ENCODE measurements at places on chromosomes 13 and 19.

- peak; percentile 63 for DNase-seq
Measured at GRCh38 chr19:29680447-29680846, 15.2 kb downstream of the PLEKHF1 start.

GRCh38 chr13:100280681-100281080, 191.8 kb downstream of the PCCA start:
- no peak for DNase-seq

DNA sequence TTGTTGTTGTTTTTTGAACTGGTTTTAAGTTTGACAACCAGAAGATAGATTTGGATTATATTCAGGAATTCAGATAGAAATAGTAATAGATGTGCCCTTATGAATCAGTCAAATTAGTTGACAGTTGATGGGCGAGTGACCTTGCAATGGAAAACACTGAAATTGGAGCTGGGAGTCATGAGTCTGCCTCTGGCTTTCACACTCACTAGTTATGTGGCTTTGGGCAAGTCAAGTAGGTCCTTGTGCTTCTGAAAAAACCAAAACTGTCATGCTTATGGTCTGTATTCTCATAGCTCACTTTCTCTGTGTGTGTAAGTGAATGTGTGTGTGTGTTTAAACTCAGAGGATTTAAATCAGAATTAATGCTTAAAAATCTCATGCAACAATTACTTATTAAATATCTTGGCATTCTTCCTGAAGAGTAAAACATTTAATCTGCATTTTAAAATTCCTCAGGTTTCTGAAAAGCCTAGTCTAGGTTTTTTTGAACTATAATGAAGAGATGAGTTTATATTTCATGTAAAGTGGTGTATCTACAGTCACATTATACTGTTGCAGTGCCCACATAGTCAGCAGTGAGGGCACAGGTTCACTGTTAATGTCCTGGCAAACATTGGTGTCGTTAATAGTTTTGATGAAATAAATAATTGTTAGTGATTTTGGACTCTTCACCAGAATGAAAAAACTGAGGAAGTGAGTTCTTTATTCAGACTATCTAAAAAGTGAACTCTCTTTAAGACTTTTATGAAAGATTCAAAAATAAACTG, 32.5 kb downstream of the UCHL3 start:
- no peak for DNase-seq

DNA sequence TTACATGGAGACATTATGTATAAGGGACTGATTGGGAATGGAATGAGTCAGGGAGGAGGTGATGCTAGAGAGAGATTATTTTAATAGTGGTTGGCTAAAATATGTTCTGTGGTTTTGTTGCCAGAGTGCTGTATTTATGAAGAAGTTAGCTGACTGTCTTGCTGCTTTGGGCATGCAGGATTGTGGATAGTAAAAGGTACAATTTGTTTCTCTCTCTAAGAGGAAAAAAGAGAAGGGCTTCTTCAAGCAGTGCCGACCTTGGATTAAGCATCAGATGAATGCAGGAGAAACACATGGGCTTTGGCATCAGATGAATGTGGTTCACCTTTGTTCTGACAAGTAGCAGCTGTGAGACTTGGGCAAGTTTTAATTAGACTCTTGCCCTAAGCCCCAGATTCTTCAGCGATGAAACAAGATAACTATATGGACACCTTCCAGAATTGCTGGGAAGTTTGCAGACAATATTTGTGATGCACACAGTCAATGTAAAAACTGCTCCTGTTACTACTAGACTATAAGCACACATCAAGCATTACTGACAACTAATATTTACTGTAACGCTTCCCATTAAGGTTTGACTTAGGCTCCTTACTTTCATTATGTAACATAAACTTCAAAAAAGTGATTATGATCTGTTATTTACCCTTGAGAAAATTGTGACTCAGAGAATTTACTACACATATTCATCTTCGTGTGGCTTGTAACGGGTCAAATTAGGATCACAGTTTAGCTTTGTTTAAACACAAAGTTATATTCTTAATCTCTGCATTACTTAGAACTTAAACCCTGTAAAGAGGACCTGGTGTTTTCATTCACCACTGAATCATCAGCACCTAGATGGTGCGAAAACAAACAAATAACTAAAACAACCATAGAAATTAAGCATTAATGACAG, 824.0 kb downstream of the PCDH9 start:
- no peak for DNase-seq

DNA sequence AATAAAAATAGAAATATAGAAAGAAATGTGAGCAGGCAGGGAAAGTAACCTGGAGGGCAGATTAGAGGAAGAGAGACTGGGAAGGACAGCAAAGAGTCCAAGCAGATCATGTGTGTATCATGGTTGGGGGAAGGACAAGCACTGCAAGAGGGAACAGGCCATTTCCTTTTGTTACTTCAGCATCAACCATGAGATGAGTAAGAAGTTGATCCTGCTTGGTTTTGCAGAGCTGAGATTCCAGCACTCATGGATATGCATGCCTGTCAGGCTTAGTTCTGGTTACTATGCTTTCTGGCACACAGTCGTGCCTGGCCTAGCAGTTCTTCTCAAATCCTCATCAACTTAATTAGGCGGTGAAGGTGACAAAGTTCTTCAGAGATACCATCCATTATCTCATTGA, 18.1 kb downstream of the NALCN start:
- no peak for DNase-seq

DNA sequence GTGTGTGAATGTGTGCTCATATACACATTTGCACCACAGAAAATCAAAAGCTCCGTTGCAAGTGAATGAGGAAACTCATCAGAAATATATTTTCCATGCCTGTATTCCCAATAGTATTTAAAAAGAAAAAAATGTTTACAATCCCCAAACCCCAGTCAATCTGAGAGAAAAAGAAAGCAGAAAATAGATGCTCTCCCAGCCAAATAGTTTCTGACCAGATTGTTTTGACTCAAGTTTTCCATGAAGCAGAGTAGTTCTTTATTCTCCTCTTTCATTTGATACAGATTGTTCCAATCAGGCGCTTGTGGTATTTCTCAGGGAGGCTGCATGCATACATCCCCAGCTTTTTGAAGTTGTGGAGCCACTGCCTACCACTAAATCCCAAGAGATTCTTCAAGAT, 110.6 kb downstream of the STARD13 start:
- DNase-seq: no peak

- DNase-seq: no peak
Measured at GRCh38 chr19:55581145-55581822, 636 bp upstream of the ZNF579 start.

- no peak for DNase-seq
Measured at GRCh38 chr19:28934631-28935030, 278.3 kb downstream of the UQCRFS1 start.

DNA sequence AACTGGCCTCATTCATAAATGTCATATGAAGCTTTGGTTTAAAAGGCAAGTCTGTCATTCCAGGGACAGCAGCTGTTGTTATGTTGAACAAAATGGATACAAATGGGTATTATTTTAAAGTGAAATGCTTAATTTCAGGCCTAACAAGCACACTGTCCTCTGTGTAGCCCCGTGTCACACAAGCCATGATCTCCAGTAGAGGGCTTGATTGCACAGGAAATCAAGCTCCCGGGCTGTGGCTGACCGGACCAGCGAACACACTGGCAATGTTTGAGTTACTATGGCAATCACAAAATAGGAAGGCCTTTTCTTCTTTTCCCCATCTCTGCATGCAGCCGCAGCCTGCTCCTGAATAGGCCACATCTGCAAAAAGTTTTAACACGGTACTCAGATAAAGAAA, 64.0 kb upstream of the GSX1 start:
- DNase-seq: no peak

DNA sequence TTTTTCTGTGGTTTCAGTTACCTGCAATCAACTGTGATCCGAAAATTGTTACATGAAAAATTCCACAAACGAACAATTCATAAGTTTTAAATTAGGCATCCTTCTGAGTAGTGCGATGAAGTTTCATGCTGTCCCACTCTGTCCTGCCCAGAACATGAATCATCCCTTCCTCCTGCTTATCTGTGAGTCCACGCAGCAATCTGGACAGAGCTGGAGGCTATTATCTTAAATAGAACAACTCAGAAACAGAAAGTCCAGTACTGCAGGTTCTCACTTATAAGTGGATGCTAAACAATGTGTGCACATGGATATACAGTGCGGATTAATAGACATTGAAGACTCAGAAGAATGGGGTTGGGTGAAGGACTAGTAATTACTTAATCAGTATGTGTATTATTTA, 583.7 kb upstream of the SPRY2 start:
- DNase-seq: no peak

- DNase-seq: no peak
Measured at GRCh38 chr13:109879338-109879737, 93.0 kb upstream of the IRS2 start.
